ENCODE measurements at places on chromosomes 7 and 10. TPM values are rescaled to one million over a fixed set of nuclear protein-coding genes. Genes with fewer than 3 reads are reported as not detected.

Gene ZNF777
- total RNA-seq: 15.1 TPM

Gene RASA4B
- total RNA-seq: 14.8 TPM

Gene ANKRD61
- under 0.01 TPM for total RNA-seq

Gene TMEM130
- 0.81 TPM for total RNA-seq

Gene CNPY1
- not detected for total RNA-seq

Gene SHTN1
- 0.54 TPM for total RNA-seq

Gene CYP3A5
- total RNA-seq: not detected

Gene FFAR4
- not detected for total RNA-seq

Gene PON1
- 0.27 TPM for total RNA-seq

GRCh38 chr7:33593611-33594010 is 311.7 kb upstream of the BMPER start:
- no peak for DNase-seq

GRCh38 chr10:11828682-11829284 is 5.6 kb downstream of the PROSER2 start:
- no peak for DNase-seq

GRCh38 chr7:6430271-6430940 is 17.3 kb downstream of the DAGLB start:
- peak; percentile 55 for DNase-seq

DNA sequence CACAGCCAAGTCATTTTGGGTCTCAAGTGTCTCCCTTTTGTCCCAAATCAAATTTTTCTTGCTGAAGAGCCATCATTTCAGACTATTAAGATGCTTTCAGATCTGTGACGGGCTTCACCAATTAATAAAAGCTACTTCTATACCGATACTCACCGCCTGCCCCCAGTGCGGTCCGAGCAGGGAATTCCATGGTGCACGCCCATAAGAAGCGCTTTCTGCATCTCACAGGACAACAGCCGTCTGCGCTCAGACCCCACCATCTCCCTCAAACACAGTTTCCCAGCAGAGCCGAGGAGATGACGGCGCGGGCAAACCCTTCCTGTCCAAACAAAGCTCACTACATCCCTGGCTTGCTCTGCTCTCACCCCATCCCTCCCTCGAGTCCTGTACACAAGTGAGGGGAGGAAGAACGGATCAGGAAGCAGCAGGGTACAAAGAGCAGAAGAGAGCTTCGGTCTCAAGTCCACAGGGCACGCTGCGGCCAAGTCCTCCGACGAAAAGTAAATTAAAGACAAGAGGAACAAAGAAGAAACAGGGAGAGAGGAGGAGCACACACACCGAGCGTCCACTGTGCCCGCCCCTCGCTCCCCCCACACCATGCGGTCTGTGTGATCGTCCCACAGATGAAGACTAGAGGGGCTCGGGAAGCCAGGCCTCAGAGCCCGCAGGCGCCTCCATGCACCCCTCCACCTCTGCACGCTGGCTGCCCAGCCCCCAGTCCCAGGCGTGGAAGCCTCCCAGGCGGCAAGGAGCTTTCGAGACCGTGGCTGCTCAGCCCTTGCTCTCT is 121.9 kb downstream of the MAD1L1 start:
- no peak for DNase-seq

GRCh38 chr10:33773253-33773573 is 438.7 kb upstream of the NRP1 start:
- no peak for DNase-seq

GRCh38 chr10:5949009-5949759 is 28.2 kb downstream of the IL15RA start:
- peak; percentile 23 for DNase-seq

- no peak for DNase-seq
These were observed 92.3 kb upstream of the KDM7A start for GRCh38 chr7:140269004-140269638.

DNA sequence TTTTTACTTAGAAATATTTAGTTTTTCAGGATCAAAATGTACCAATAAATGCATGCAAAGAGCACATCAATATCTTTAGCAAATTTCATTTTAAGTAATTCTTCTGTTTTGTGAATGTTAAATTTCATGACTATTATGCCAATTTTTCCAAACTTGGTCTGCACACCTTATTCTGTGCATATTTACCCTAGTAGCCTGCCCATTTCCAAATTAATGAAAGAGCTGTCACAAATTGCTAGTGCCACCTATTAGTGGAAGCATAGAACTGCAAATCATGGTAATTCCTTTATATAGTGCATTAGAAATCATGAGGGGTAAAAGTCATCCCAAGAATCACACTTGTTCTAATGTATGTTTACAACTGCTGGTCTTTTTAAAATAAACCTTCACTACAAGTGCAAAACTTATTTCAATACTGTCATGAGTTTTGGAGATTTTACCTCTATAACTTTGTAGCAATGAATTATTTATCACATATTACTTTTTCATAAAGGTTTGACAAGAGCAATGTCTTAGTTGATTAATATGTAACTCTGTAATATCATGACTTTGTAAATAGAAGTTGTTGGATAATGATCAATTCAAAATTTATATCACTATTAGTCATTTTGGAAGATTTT is 5.7 kb downstream of the SEMA3A start:
- DNase-seq: peak; percentile 6

- DNase-seq: no peak
These were observed 1.1 kb downstream of the GGCT start for GRCh38 chr7:30503274-30504212.

GRCh38 chr10:80171248-80171660 is 34.1 kb downstream of the ANXA11 start:
- DNase-seq: no peak

DNA sequence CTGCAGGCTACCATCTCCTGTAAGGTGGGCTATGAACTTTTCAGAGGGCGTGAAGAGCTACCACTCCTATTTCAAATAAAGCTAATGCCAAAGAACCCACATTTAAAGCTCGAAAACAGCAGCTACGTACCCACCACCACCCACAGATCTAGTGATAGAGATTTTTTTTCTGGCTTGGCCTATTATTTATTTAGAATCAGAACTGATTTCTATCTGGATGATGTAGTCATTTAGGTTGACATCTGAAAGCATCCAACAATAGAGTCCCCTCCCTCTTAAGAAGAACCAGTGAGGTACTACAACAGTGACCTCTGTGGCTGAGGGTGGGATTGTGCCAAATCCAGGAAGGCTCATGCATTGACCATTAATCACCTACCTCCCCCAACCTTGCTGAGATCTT is 113.8 kb upstream of the ADO start:
- no peak for DNase-seq

DNA sequence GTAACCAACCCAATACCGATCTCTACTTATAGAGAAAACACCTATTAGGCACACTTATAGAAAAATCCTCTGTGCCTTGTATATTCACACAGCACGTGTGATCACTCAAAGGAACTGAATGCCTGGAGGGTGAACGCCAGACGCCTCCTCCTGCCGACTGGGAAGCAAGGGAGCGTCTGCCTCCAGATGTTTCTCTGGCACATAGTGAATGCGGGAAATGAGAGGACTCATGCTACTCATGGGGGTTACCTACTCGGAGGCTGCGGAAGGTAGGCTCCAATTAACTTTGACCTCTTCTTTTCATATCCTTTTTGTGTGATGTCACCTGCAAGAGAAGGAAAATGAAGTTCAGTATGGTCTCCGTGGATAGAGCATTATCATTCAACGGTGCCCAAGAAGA is 203.3 kb downstream of the DIP2C start:
- no peak for DNase-seq

GRCh38 chr7:101507791-101508252 is 121.3 kb downstream of the MYL10 start:
- peak; percentile 69 for DNase-seq

GRCh38 chr7:155202106-155202871 is 95.4 kb upstream of the INSIG1 start:
- no peak for DNase-seq

GRCh38 chr10:71285180-71285545 is 33.9 kb upstream of the SLC29A3 start:
- DNase-seq: peak; percentile 34

- DNase-seq: no peak
These were observed 2.6 kb upstream of the ANKRD61 start for GRCh38 chr7:6028563-6028962.

GRCh38 chr7:156100086-156100485 is 287.8 kb upstream of the SHH start:
- no peak for DNase-seq

DNA sequence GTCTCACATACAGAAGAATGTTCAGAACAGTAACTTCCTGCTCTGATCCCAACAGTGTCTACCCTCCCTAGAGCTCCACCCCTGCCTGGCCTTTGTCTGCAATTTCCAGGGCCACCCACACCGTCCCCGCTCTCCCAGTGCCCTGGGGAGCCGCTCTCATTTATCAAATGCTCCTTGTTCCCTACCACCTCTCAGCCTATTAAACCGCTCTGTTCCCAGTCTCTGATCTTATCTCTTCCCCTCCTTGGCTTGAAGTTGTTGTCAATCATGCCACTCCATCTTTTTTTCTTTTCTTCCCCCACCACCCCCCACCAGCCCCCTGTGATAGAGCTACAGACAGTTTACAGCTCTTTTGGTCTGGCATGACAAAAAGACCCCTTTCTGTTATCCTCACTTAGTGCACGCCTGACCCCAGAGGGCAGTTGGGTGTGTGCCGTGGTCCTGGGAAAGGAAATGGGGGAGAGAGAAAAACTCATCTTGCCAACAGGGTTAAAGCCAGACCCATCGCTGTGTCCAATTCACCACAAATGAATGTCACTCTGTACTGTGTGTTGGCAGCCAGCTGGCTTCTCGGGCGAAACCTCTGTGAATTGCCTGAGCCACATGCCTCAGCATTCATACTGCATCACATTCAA is 28.8 kb upstream of the HECTD2 start:
- no peak for DNase-seq

DNA sequence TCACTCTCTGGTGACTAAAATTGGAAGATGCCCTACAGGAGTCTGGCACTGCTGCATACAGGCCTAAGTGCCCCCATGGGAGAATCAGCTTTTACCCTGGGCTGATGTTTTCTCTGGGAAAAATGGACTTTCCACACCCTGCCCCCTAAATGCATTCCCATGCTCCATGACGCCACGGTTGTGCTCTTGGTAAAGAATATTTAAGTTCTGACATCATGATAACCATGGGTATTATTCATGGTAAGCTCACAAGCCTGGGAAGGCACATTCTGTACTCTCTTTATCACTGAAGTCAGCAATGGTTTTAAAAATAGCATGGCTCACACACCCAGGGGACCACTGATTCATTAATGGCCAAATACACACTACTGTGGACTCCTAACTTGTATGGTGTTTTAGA is 43.4 kb downstream of the HIPK2 start:
- DNase-seq: no peak

GRCh38 chr7:16071246-16071857 is 350.0 kb downstream of the CRPPA start:
- peak; percentile 80 for DNase-seq

DNA sequence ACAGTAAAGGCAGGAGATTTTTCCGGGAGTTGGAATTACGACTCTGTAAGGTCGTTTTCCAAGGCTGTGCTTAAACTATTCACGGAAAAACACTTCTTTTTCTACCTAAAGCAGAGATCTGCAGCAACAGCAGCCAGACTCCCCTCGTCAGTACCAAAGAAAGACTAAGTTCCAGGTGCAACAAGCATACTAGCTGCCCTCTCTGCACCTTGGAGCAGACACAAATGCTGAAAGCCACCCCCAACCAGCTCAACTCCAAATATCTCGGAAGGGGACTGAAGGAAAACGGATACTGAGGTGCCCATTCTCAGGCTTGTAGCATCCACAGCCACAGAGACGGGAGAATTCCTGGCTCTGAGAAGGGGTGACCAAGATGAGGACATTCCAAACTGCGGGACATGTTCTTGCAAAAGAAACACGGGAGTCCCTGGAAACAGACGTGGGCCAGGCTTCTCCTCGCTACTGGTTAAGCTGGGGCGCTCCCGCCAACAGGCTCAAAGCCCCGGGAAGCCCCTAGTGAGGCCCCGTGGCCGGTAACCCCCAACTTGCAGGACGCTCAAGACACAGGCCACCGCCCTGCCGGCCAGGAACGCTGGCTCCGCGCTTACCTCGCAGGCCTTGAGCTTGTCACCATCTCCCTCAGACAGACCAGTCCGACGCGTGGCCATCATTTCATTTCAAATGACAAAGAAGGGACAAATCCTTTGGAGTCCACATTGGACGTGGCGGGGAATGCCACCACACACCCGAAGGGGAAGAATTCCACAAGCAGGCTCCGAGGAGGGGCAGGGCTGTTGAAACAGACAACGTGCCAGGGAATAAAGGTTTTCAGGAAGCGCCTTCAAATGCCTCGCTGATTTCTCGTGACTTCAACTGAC is 2.2 kb downstream of the ARHGAP21 start:
- DNase-seq: no peak

All from hematopoietic multipotent progenitor cell (in vitro differentiated cells).